ENCODE measurements at places on chromosomes 5 and 9.

GRCh38 chr5:134227259-134227658 is 1.4 kb upstream of the PPP2CA start:
- DNase-seq: peak; percentile 25

DNA sequence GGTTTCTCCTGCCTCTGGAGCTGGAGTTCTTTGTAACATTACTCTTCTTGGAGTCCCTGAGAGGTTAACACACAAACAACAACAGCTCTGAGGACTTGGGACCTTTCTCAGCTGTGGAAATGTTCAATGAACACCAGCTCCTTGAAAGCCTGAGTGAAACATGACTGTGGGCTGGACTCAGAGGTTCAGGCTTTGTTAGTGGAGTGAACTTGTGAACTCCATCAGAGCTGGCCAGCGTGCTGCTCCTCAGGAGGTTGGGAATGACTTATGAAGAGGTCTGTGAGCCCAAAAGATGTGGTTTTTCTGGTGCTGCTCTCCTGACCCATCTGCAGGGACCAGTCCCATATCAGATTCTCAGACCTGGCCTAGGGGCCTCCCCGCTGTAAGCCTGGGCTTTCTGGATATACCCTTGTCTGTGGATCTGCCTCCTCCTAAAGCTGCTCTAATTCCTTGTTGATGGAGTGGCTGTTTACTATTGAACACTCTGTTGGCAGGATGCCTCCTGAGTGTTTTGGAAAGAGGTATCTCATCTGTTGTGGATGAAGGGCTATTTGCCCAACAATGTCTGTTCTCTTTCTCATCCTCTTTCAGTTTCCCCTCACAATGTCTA is 170.0 kb upstream of the GDNF start:
- DNase-seq: no peak

DNA sequence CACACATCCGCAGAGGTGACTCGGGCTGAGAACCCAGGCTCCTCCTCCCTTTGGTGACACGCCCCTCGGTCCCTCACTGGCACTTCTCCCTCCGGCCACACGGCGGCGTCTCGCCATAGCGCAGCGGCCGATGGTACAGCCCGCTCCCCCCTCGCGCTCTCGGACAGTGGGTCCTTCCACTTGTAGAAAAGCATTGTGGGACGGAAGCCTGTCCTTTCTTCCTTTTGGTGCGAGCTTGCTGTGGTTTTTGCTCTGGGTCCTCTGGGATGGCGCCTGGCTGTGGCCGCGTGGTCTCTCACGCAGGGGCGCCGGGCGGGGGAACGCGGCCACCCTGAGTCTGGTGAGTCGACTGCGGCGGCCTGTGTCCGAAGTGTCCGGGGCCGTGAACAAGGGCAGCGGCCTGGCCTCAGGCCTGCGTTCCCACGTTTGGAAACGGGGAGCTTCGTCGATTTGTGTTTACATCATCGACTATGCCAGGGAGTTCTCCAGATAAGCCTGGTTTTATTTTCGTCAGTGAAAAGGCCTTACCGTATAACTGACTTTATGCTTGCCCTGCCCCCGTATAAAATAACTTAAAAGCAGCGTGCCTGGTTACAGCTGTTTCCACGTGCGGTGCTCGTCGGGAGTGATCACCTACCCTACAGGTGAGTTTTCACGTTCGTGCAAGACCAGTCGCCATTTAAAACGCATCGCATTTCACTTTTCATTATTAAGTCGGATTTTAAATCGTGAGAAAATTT is 258.3 kb downstream of the EPB41L4A start:
- DNase-seq: peak; percentile 78

DNA sequence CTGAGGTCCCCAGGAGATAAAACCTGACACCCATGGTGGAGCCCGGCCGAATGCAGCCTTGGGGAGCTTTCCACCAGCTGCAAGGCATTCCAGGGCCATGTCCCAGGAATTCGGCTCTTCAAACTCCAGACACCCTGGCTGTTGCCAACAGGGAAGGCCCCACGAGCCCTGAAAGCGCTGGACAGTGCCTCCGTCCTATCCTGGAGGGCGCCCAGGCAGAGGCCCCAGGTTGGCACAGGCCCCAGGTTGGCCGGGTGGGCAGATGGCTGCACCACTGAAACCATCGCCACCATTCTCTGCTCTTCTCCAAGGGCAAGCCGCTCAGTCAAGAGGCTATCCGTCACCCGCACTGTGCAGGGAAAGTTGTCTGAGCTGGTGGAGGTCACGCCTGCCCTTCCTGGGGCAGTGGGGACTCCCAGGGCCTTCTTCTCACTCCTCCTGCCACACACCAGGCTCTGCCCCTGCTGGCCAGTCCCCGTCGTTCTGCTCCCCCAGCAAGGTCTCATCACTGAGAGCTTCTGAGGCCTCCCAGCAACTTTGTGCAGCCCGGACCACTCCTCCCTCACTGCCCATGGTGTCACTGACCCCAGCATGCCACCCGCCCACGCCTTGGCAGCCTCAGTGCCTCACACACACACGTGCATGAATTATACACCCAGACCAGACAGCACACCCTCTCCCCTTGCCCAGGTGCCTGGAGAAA is 21.2 kb downstream of the SLC6A3 start:
- DNase-seq: no peak

GRCh38 chr9:138072897-138073296 is 195.3 kb downstream of the CACNA1B start:
- no peak for DNase-seq

- peak; percentile 22 for DNase-seq
Measured at GRCh38 chr5:143968071-143968878, 156.3 kb downstream of the HMHB1 start.

GRCh38 chr5:143118222-143118621 is 285.3 kb downstream of the NR3C1 start:
- no peak for DNase-seq

- DNase-seq: no peak
Measured at GRCh38 chr5:153749960-153750359, 259.5 kb downstream of the GRIA1 start.

DNA sequence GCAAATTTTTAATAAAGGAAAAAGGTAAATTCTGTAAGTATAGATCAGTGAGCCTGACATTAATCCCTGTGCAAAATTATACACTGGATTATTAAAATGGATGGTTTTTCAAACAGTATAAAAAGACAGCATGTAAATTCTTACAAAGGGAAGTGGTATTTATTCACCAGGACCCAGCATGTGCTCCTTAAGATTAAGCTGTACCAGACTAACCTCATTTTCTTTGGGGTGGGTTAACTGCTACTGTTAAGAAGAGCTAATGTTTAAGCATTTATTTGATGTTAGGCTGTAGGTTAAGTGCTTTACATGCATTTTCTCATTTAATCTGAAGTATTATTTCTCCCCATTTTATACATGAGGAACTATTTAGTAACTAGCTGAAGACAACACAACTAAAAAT is 60.3 kb upstream of the RFX3 start:
- DNase-seq: no peak

GRCh38 chr9:126436545-126437267 is 110.1 kb downstream of the MVB12B start:
- no peak for DNase-seq

GRCh38 chr9:27672718-27673117 is 99.4 kb upstream of the C9orf72 start:
- DNase-seq: no peak

GRCh38 chr9:8668751-8669150 is 869.2 kb upstream of the DMAC1 start:
- DNase-seq: no peak

DNA sequence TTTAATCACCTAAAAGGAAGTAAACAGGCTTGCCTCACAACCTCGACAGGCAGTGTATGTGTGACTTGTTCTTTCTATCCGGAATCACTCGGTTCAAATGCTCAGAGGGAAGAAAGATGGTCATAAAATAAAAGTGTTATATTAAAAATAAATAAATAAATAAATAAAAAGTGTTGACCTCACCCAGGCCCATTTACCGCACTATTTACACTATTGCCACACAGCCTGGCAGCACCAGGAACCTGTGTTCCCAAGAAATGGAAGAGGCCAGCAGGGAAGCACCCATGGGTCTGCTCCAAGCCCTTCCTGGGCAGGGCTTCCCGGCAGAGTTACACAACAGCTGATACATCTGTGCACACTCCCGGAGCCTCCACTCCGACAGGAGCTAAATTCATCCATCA is 127.9 kb downstream of the EFNA5 start:
- DNase-seq: peak; percentile 2

DNA sequence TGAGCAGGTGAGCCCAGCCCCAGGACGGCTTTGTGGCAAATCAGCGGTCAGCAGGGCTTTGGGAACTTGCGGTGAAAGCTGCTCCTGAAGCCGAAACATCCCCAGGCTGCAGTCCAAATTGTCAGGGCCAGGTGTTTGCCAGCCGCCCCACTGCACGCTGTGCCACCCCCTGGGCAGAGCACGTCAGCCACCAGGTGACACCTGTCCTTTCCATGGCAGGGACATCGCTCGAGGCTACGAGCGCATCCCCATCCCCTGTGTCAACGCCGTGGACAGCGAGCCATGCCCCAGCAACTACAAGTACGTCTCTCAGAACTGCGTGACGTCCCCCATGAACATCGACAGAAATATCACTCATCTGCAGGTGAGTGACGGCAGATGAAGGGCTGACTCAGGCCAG is 64.4 kb upstream of the CACNA1B start:
- no peak for DNase-seq

DNA sequence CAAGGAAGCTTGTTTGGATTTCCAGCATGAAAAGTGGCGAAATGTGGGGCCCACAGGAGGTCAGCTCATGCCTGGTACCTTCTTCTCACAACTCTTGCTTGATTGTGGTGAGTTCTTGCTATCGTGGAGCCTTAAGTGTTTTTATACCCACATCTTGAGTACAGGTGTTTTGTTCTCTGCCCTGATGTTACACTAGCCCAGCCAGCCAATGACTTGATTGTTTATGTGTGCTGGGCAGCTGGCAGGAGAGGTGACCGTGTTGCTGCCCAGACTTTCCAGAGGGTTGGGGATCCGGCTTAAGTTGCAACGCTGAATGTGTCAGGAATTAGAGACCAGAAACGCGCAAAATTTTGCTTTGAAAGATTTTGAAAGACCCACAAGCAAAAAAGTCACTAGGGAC is 24.0 kb upstream of the TPPP start:
- DNase-seq: no peak

GRCh38 chr5:169763376-169764017 is 126.4 kb downstream of the DOCK2 start:
- DNase-seq: no peak

DNA sequence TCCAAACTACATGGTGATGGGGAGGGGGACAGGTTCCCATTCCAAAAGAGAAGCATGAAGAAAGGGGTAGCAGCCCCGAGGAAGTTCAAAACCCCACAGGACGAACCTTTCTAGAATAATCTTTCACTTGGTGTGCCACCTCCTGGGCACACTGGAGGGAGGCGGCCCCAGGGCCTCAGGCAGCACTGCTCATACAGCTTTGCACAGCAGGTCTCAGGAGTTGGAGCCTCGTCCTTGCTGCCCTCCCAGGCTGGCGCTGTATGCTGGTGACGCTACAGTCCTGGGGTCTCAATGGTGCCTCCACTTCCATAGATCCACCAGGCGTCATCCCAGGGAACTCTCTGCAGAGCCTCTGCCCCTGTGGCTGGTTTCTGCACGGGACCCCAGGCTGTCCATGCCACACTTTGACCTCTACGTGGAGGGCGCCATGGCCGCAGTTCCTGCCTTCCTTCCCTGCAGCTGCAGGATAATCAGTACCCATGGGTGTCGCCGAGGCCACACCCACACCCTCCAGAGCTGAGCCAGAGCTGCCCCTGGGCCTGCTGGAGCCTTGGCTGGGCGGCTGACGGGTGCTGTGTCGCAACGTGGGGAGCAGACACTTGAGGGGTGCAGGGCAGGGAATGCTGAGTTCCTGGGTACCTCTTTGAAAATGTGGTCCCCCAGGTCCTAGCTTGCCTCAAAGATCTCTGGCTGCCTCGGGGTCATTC is 95.3 kb downstream of the COL5A1 start:
- no peak for DNase-seq

DNA sequence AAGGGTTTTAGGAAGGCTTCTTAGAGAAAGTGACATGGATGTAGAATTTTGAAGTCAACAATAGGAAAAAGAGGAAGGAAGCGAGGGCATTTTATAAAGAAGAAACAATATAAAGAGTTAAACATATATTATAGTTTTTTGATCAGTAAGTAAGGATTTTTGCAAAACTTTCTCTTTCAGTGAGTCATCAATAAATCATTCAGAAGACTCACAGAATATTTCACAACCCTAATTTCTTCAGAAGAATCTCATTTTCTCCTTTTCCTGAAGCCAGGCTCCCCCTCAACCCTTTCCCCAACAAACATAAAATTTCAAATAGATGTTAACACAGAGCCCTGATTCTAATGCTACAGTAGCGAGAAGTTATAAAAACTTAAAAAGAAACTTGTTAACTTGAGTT is 4.3 kb upstream of the COX7C start:
- no peak for DNase-seq

GRCh38 chr5:95081982-95082381 is 202.9 kb downstream of the MCTP1 start:
- DNase-seq: no peak

DNA sequence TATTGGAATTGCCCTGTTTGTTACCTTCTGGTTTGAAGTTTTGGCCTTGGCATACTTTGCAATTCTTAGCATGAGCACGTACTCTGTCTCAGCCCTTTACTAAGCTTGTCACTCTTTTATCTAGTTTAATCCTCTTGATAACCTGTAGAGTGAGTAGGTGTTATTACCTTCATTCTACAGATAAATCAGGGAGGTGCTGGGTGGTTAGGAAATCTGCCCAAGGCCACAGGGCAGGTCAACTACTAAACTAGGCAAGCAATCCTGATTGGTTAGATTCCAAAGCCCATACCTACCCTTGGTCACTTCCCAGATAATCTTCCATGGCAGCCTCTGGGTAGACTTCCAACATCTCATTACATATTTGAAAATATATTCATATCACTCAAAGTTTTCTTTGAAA is 65.7 kb downstream of the PCSK5 start:
- DNase-seq: no peak

GRCh38 chr5:108940506-108940905 is 192.8 kb downstream of the FER start:
- no peak for DNase-seq

GRCh38 chr5:11903614-11904264 is 507 bp downstream of the CTNND2 start:
- no peak for DNase-seq

DNA sequence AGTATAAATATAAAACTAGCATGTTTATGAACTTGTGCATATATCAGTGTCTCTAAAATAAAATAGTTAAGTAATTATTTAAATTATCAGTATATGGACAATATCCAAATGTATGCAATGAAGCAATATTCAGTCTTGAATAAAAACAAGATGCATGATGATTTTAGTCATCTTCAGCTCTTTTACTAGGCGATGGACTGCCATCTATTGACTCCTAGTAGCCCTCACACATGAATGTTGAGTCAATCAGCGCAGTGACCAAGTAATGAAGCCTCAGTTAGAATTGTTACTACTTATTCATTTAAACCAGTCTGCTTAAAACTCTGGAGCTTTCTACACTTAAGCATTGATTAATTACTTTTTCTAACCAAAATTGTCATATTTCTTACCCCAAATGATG is 92.9 kb upstream of the GRHPR start:
- no peak for DNase-seq

GRCh38 chr5:3534997-3535396 is 60.6 kb upstream of the IRX1 start:
- DNase-seq: no peak
